Peyer's patch (tissue), 4 donors: ENCODE measurements at places on chromosomes 12 and 14. TPM values are rescaled to one million over a fixed set of nuclear protein-coding genes. Genes with fewer than 3 reads are reported as not detected.

GRCh38 chr12:79371226-79371625, 319.5 kb downstream of the PAWR start:
- H3K27me3 ChIP-seq: no peaks in the 10 kb centered on the region
- H3K4me1 ChIP-seq: no peaks in the 10 kb centered on the region
- no peaks in the 10 kb centered on the region for H3K36me3 ChIP-seq
- no peak overlapping the region for H3K4me3 ChIP-seq
- H3K27ac ChIP-seq: no peak overlapping the region

GRCh38 chr12:120539303-120539702, 5.1 kb downstream of the RNF10 start:
- H3K36me3 ChIP-seq: no peaks in the 10 kb centered on the region
- no peak overlapping the region for H3K27ac ChIP-seq
- H3K4me3 ChIP-seq: peak overlapping the region; percentile 96
- H3K4me1 ChIP-seq: peaks cover 30% of the 10 kb centered on the region

DNA sequence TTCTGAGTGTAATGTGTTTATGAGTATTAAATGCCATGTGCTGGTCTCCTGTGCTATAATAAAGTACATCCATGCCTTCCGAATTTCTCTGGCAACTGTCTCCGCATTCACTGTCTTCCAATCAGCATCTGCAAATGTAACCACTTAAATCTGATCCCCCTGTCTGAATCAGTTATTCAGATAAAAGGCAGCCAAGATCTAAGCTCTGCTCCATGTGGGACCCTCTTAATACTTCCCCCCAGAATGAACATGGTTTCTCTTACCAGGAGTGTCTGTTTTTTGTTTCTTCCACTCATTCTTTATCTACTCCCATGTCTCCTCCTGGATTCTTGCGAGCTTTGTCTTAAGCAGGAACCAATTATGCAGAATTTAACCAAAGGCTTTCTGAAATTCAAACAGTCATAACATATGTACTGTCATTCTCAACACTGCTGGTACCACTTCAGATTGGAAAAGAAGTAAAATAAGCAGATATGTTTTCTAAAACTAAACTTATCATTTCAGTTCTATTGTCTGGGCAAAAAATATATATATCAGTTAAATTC, 996.7 kb upstream of the FLRT2 start:
- H3K27me3 ChIP-seq: no peaks in the 10 kb centered on the region
- H3K4me1 ChIP-seq: no peaks in the 10 kb centered on the region
- H3K27ac ChIP-seq: no peak overlapping the region

DNA sequence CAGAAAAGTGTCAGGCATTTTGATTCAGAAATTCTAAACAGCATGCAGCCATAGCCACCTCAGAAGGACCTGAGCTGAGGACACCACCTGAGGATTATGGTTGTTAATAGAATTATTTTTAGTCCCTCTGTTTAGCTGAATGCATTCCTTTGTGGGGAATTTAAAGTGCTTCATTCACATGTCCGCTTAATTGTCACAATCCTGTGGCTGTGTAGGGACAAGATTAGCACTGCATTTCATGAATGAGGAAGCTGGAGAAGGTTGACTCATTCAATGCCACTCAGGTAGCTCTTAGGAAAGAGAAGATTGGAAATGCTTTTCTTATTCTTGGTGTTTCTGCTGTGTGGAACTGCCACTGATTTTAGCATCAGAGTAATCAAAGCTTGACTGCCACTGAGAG, 42.0 kb upstream of the KRR1 start:
- no peak for DNase-seq
- no peaks in the 10 kb centered on the region for H3K36me3 ChIP-seq
- H3K27me3 ChIP-seq: no peaks in the 10 kb centered on the region
- no peak overlapping the region for H3K4me3 ChIP-seq

DNA sequence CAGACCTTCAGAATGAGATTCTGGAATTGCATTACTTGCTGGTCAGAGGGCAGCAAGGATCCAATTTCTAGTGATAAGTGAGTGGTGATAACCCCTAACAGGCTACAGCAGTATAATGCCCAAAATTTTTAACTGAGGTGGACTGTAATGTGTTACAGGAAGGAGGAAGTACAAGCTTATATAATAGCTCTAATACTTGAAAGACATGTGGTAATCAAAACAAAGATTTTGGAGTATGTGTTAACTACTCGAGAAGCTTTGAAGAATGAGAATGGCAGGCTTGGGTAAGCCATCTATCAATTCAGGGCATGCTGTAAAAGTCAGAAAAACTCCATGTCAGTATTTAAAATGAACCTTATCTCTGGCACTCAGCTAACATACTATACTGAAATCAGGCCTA, 70.5 kb downstream of the ANKS1B start:
- DNase-seq: no peak
- no peaks in the 10 kb centered on the region for H3K27me3 ChIP-seq
- H3K27ac ChIP-seq: no peak overlapping the region
- no peaks in the 10 kb centered on the region for H3K36me3 ChIP-seq
- no peaks in the 10 kb centered on the region for H3K4me1 ChIP-seq

- DNase-seq: no peak
- H3K4me1 ChIP-seq: no peaks in the 10 kb centered on the region
- H3K27me3 ChIP-seq: no peaks in the 10 kb centered on the region
- H3K36me3 ChIP-seq: no peaks in the 10 kb centered on the region
- H3K27ac ChIP-seq: no peak overlapping the region
These were observed 49.0 kb upstream of the MSRB3 start for GRCh38 chr12:65229441-65229840.

- DNase-seq: peak; percentile 72
- peak overlapping the region; percentile 89 for H3K4me3 ChIP-seq
These were observed 662 bp upstream of the ATP2A2 start for GRCh38 chr12:110280392-110280778.

GRCh38 chr12:27733052-27733656, 22.5 kb downstream of the MRPS35 start:
- H3K4me1 ChIP-seq: no peaks in the 10 kb centered on the region
- no peak overlapping the region for H3K27ac ChIP-seq
- H3K4me3 ChIP-seq: no peak overlapping the region
- peaks cover 46% of the 10 kb centered on the region for H3K36me3 ChIP-seq

DNA sequence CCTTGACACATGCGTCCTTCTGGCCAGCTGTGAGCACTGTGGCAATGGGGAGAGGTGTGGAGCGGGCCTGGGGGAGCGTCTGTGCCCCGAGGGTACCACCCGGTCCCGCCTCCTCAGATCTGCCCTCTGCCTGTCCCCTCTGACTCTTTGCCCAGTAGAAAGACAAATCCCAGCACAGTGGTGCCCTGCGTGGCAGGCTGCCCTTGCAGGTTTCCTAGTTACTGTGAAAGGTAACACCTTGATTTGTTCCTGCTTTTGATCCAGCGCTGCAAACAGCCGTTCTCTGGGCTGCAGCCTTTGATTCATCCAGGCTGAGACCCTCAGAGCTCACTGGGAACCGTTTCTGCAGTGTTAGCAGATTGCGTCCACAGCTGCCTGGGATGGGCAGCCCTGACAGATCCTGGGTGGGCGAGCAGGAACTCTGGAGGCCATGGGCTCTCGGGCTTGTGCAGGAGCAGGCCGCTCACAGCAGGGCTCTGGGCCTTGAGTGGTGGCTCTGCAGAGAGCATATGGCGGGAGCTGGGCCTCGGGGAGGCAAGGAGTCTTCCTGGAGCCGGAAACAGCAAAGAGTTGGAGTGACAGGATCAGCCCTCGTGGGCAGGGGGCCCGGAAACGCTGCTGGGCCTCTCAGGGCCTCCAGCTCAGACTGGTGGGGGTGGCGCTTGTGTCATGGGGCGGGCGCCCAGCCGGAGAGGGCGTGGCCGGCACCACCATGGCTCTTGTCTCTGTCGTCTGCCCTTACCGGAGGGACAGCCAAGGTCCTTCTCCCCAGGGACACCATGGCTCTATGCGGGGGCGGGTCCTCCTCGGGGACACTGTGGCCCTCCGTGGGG, 16.6 kb downstream of the FBRSL1 start:
- no peak overlapping the region for H3K27ac ChIP-seq
- no peaks in the 10 kb centered on the region for H3K27me3 ChIP-seq
- DNase-seq: peak; percentile 71
- H3K4me3 ChIP-seq: no peak overlapping the region
- H3K4me1 ChIP-seq: peaks cover 40% of the 10 kb centered on the region

GRCh38 chr12:108267450-108267849, 71.7 kb downstream of the CMKLR1 start:
- H3K36me3 ChIP-seq: no peaks in the 10 kb centered on the region
- no peaks in the 10 kb centered on the region for H3K27me3 ChIP-seq
- DNase-seq: no peak
- H3K4me3 ChIP-seq: no peak overlapping the region

GRCh38 chr12:42511656-42512055, 77.9 kb downstream of the PRICKLE1 start:
- no peaks in the 10 kb centered on the region for H3K36me3 ChIP-seq
- H3K27ac ChIP-seq: no peak overlapping the region
- H3K4me1 ChIP-seq: no peaks in the 10 kb centered on the region

DNA sequence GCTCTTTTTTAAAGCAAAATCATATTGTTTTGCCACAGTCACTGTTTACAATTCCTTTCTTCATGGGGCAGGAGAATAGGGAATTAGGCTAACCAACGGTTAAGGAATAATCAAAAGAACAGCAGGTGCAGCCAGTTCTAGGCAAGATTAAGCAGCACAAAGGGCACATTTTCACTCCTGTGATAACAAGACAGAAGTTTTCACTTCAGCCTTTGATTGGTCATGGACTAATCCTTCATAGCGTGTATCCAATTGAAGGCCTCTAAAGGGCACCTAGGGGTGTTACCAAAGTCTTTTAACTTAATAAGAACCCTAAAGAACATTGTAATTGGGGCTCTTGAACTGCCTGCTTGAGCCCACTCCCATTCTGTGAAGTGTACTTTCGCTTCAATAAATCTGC, 206.9 kb upstream of the AMIGO2 start:
- DNase-seq: no peak
- no peaks in the 10 kb centered on the region for H3K4me1 ChIP-seq
- H3K27me3 ChIP-seq: no peaks in the 10 kb centered on the region
- H3K27ac ChIP-seq: no peak overlapping the region
- H3K4me3 ChIP-seq: no peak overlapping the region

DNA sequence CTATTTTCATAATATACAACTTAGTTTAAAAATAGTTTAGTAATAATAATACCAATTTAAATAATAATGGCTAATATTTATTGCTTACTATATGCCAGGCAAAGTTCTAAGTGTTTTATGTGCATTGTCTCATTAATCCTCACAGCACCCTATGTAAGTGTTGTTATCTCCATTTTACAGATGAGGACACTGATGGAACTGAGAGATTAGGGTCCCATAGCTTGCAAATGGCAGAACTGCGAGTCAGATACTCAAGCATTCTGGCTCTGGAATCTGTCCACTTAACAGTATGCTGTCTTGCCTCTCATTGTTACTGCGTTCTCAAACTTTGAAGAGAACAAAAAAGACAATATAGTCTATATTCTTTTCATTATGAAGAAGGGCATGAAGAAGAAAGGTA, 19.0 kb downstream of the AP5M1 start:
- peaks cover 4% of the 10 kb centered on the region for H3K4me1 ChIP-seq
- H3K27ac ChIP-seq: no peak overlapping the region
- no peak overlapping the region for H3K4me3 ChIP-seq
- H3K27me3 ChIP-seq: no peaks in the 10 kb centered on the region
- no peaks in the 10 kb centered on the region for H3K36me3 ChIP-seq

DNA sequence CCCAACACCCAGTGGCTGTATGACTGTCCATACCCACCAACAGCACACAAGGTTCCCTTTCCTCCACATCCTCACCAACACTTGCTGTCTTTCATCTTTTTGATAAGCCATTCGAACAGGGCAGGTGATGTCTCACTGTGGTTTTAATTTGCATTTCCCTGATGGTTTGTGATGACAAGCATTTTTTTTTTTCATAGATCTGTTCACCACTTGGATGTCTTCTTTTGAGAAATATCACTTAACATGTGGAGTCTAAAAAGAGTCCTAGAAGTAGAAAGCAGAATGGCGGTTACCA, 198.1 kb upstream of the DIO3 start:
- H3K4me1 ChIP-seq: peaks cover 7% of the 10 kb centered on the region
- no peak overlapping the region for H3K27ac ChIP-seq
- no peak overlapping the region for H3K4me3 ChIP-seq
- no peak for DNase-seq
- no peaks in the 10 kb centered on the region for H3K27me3 ChIP-seq

DNA sequence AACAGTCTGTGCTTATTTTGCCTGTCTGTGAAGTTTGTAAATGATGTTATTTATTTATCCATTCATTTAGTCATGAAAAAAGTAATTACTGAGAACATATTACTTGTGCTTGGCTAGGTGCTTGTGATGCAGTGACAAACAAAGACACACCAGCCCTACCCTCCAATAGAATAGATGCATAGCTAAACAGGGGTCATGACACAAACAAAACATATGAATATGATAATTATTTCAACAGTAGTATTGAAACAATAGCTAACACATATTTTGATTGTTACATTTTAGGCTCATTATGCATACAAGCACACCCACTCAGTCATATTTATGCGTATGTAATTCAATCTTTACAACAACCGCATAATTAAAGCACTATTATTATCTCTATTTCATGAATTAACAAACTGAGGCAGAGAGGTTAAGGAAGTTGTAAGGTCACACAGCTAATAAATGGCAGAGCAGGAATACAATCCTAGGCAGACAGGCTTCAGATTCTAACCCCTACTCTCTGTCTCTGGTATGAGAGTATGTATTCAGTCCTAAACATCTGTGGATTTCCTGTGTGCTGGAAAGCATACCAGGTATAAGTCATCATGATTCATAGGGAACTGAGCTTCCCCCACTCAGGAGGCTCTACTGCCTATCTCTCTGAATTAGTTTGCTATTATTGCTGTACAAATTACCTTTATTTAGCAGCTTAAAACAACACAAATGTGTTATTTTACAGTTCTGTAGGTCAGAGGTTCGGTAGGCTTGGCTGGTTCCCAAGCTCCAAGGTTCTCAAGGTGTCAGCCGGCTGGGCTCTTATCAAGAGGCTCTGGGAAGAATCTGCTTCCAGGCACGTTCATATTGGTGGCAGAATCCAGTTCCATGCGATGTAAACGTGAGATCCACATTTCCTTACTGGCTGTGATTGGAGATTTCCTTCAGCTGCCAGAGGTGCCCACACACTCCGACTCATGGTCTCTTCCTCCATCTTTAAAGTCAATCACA, 509.4 kb downstream of the GALC start:
- no peak overlapping the region for H3K4me3 ChIP-seq
- no peak overlapping the region for H3K27ac ChIP-seq
- H3K4me1 ChIP-seq: no peaks in the 10 kb centered on the region
- H3K27me3 ChIP-seq: no peaks in the 10 kb centered on the region

GRCh38 chr12:4032924-4033615, 159.9 kb upstream of the PARP11 start:
- no peak overlapping the region for H3K27ac ChIP-seq
- no peak for DNase-seq
- H3K4me1 ChIP-seq: peaks cover 27% of the 10 kb centered on the region
- H3K27me3 ChIP-seq: no peaks in the 10 kb centered on the region
- no peaks in the 10 kb centered on the region for H3K36me3 ChIP-seq

- H3K36me3 ChIP-seq: no peaks in the 10 kb centered on the region
- peak overlapping the region; percentile 58 for H3K27ac ChIP-seq
- H3K4me3 ChIP-seq: no peak overlapping the region
- H3K27me3 ChIP-seq: no peaks in the 10 kb centered on the region
- peaks cover 5% of the 10 kb centered on the region for H3K4me1 ChIP-seq
These were observed 13.4 kb downstream of the ANKRD13A start for GRCh38 chr12:110012659-110013058.

- no peak overlapping the region for H3K4me3 ChIP-seq
- H3K27me3 ChIP-seq: no peaks in the 10 kb centered on the region
- H3K27ac ChIP-seq: peak overlapping the region; percentile 27
- H3K36me3 ChIP-seq: no peaks in the 10 kb centered on the region
- no peak for DNase-seq
- H3K4me1 ChIP-seq: no peaks in the 10 kb centered on the region
These were observed 24.9 kb downstream of the TCTN1 start for GRCh38 chr12:110638796-110639195.

Gene TPH2
- not detected for total RNA-seq

Gene CYP27B1
- not detected for total RNA-seq

Gene CFAP54
- total RNA-seq: not detected

Gene CABP1
- total RNA-seq: not detected

Gene OTOGL
- total RNA-seq: 0.18 TPM
